ENCODE measurements at places on chromosomes 5 and 9.

- DNase-seq = no peak
Measured at GRCh38 chr5:158324236-158324635, 465.3 kb upstream of the CLINT1 start.

GRCh38 chr9:137233143-137233980 is 2.7 kb downstream of the SLC34A3 start:
- no peak for DNase-seq

DNA sequence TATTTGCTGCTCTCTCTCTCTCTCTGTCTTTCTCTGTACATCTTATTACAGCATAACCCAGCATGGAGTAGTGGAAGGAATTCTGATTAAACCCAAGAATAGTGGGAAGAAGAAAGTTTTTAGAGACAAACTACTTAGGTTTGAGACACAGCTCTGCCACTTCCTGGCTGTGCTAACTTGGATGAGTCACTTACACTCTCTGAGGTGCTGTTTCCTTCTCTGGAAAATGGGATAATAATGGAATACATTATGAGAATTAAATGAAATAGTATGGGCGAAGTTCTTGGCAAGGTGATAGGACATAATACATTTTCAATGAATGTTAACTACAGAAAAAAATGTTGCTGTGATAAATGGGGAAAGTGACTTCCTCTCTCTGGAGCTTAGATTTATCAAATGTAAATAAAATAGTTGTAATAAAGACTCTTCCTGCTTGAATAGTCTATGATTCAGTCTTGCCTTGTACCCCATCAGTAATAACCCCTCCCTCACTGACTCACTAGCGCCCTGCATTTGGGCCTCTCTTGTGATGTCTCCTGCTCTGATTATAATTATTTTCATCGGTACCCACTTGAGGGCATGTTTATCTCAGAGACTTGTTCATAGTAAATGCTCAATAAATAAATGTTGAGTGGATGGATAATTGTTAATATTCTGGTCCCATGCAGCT is 27.6 kb downstream of the KIF4B start:
- DNase-seq = no peak

DNA sequence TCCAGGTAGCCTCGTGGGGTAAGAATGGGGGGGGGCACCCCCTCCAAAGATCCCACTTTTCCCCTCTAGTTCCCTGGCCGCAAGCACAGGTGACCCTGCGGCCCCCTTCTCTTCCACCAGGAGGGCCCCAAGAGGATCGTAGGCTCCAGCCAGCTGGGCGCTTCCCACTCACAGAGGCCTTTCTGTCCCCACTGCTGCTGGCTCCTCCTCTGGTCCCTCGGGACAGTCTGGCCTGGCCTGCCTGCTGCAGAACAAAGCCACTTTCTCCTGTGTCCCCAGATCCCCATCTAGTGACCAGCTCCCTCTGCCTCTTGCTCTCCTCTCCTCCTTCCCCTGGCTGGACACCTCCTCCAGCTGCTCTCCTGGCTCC is 534 bp upstream of the SAPCD2 start:
- no peak for DNase-seq

DNA sequence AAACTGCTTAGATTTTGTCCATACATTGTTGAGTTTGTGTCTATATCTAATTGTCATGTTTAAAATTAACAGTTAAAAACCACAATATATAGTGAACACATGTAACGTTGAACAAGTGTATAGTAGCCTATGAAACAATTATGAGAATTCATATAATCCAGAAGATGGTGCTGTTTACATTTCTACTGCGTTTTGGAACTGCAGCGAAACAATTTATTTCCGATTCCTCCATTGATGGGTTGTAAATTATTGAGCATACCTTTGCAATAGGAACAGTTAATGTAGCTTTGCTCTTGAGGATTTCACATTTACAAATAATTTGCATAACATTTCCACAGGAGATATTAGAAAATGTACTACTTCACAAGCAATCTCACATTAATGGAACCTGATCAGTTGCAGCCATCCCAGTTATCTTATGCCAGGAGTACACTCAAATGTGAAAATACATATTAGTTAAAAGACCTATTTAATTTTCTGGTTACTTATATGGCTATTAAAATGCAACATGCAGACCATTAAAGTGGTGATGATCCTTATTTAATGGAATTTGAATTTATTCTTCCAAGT is 411.8 kb downstream of the CDH10 start:
- DNase-seq = no peak

DNA sequence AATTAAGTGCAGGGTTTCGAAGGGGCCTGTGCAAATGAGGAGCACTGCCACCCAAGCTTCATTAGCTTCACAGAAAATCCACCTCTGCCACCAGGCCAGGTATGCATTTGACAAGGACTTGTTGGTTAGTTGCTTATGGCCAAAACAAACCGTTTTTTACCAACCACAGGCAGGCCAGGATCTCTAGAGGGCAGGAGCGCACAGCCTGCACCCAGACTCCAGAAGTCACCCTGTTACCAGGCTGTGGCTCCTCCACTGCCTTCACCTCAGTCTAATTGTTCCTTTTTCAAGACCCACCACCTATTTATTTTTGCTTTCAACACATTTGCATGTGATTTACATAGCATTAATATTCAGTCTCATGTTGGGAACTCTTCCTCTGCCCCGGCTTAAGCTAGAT is 78.3 kb upstream of the HSPA9 start:
- no peak for DNase-seq

DNA sequence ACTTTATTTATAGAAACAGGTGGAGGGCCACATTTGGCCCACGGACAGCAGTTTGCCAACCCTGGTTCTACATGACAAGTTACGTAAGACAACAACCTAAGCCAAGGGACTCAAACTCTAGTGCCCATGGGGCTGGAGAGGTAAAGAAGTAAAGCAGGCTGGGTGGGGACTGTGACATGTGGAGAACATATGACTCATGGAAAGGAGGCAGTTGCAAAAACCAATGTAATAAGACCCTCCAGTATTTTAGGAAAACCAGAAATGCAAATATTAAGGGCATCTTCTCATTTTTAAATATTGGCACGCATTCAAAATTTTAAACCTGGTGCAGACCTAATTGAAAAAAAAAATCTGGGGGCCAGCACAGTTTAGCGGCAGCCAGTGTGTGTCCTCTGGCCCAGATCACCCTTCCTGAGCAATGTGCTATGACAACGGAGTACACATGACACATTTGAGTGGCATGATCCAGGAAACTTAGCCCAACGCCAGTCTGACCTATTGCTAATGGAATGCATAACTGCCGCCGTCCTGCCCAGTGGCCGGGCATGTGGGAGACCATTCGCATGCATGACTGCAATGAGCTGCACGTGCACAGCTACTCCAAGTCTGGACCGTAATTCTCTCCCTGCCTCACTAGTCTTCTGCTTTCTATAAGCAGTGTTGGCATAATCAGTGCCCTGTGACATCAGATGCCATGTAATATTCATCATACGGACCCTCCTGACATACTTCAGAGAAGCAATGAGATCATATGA is 97.2 kb downstream of the SH3TC2 start:
- DNase-seq = no peak

GRCh38 chr9:131734781-131735180 is 5.1 kb downstream of the RAPGEF1 start:
- no peak for DNase-seq

GRCh38 chr5:157575381-157576020 is at the start of gene ADAM19:
Gene ADAM19 (minus strand): TSS chr5:157575775. CDS start chr5:157575696, 79 bp downstream.
- peak; percentile 56 for DNase-seq

DNA sequence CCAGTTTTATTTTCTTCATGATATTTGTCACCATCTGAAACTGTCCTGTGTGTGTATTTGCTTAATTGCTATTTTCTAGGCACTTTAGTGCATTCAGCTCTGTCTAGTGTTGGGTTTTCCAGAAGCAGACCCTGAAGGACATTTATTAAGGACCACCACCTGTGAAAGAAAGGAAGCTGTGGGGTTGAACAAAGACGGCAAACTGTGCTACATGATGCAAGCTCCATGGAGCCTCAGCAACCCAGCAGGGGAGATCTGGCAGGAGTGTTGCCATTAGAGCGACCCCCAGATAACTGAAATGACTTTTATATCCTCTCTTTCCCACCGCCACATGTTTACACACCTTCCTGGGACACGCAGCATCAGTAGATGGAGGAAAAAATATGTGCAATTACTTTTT is 125.5 kb downstream of the GABRB2 start:
- DNase-seq = no peak

DNA sequence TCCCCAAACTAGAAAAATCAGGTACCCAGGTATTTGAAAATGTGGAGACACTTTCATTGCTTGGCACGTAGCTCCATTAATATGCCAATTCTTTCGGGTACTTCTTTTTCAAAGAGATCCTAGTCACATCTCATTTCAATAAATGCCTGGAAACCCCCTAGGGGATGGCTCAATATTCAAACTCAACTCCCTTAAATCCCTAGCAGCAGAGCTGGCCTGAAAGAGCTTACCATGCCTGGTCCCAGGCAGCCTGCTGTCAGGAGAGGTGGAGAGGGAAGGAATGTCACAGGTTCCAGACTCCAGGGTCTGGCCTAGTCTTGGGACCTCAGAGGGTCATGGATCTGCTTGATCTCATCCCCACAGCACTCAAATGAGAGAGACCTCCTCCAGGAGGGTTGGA is 187.1 kb downstream of the SPOCK1 start:
- no peak for DNase-seq

DNA sequence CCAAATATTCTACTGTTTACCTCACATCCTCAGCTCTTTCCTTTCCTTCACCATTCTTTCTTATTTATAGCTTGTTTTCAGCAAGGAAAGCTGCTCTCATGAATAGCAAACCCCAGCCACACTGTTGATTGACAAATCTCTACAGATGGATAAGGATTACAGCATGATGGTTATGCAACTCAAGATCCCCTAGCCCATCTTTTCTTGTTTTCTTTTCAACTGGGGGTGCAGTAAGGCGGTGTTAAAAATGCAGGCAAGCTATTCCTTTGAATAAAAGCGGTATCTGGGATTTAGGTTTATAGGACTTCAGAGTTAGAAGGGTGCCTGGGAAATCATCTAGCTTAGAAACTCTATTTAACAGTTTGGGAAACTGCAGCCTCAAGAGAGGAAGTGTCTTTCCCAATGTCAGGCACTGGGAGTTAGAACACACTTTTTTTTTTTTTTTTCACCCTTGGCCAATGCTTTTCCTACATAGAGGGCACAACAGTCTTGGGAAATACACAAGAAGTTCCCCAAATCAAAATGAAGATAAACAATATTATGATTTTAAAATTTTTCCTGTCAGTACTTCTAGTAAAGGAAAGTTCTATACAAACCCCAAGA is 2.6 kb downstream of the SPARC start:
- no peak for DNase-seq

DNA sequence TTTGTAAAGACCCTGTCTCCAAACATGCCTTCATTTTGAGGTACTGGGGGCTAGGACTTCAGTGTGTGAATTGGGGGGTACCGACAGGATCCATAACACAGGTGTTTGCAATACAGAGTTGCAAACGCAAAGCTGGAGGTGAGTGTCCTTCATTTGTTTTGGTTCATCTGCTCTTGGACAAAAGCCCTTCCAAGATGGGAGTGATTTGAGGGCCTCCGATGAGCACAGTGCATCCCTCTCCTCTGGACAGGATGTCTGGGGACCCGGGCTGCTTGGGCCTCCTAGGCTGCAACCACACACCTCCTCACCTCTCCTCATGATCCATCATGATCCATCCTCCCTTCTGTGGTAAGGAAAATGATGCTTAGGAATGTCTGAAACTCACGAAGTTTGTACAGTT is 23.8 kb downstream of the FGD3 start:
- DNase-seq = no peak

GRCh38 chr9:115005322-115005721 is 74.9 kb upstream of the TNFSF8 start:
- DNase-seq = no peak

DNA sequence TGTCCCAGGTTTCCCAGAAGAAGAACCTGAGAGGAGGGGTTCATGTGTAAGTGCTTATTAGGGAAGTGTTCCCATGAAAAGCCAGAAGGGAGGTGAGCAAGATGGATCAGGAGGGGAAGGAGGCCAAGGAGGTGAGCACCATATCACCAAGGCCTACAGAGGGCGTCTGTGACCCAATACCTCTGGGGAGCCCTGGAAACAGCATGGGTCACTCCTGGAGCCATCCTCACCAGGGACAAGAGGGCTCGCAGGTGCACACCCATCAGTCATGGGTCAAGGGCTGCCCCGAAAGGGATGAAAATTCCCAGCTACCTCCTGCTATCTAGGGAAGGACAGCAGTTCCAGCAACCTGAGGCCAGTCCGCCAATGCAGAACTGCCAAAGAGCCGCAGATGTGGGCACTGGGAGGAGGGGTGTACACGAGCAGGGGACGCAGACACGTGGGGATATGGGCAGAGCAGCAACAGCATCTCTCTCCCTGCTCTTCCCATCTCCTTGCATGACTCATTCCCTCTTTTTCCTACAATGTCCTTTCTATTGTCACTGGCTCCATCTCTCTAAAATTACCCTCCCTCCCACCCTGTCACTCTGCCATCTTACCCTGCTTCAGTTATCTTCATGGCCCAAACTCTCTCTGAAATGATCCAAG is 167.6 kb upstream of the FSTL4 start:
- DNase-seq = no peak

- DNase-seq = no peak
Measured at GRCh38 chr5:16515532-16515931, 49.9 kb upstream of the ZNF622 start.

- no peak for DNase-seq
Measured at GRCh38 chr5:123875561-123876275, 363.7 kb downstream of the CSNK1G3 start.

DNA sequence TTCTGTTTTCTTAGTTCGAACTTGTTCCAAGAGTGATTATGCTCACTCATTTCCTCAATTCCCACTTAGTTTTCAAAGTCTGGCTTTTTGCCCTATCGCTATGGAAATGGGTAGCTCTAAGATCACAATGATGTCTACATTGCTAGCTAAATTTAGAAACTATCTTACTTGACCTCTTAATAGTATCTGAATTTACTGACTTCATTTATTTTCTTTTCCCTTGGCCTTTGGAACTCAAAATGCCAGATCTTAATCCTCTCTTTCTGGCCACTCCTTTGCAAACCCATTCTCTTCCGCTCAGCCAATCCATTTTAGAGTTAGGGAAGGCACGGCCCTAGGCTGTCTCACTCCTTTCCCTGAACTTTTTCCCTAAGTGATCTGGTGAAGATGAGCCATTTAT is 137.0 kb downstream of the FER start:
- DNase-seq = no peak

GRCh38 chr5:78760770-78761169 is 112.2 kb upstream of the LHFPL2 start:
- DNase-seq = no peak

DNA sequence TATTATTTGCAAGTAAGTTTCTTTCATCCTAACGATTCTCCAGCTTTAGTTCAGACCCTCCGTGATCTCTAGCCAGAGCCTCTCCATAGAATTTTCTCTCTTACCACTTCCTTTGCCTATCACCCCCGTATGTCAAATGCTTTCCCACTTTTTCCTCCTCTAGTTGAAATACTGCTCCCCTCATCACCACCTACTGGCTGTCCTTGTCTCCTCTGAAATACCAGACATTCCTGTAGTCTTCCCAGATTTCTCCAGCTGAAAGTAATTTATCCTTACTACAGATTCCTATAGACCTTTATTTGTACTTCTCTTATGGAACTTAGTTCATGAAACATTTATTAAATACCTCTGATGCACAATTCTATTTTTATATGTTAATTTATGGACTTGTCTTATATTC is 36.0 kb upstream of the GLIPR2 start:
- DNase-seq = no peak
